Globus pallidus (tissue), 1 donor: ENCODE measurements at places on chromosomes 12 and 14.
A peak's percentile ranks its signal among the peaks of the same experiment; 100 is the strongest.

- no peak for DNase-seq
Measured at GRCh38 chr12:41983856-41984255, 160.8 kb downstream of the GXYLT1 start.

DNA sequence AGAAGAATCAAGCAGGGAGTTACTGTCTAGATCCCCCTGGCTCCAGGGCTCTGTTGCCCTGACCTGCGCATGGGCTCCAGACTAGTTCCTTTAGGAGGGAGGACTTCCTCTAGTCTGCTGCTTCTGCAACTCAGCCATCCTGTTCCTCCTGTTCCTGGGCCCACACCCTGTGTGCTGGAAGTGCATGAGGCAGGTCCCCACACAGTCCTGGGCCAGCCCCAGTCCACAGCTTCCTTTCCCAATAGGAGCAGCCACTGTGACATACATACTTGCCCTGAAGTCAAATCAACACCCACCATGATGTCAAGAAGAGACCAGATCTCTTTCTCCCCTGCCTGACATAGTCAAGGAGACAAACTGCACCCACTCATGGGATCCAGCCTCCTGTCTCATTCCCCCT, 1.3 kb downstream of the SDR9C7 start:
- no peak for DNase-seq

GRCh38 chr12:40819436-40820108, 127.3 kb downstream of the CNTN1 start:
- no peak for DNase-seq

DNA sequence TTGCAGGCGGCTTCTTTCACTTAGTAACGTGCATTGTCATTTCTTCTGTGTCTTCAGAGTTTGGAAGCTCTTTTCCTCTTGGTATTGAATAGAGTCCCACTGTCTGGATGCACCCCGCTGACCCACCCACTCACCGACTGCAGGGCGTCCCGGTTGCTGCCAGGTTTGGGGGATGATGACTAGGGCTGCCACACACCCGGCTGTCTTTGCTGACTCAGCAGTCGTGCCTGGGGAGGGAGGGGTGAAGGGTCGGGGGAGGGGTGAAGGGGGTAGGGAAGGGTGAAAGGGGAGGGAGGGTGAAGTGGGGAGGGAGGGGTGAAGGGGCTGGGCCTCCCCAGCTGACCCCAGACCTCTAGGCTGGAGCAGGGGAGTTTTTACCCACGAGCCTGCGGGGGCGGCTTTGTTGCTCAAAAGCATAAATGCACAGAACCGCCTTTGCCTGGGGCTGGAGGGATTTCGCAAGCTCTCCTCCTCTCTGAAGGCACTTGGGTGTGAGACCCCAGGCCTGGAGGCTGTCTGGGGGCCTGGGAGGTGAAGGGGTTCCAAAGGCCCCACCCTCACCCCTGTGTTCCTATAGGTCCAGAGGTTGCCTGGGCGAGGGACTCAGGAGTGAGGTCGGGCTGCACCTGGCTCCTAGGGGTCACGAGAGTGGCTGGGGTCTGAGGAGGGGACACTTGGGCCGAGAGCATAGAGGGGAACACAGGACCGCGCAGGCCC, 31.3 kb upstream of the ULK1 start:
- no peak for DNase-seq

GRCh38 chr12:30928356-30929244, 2.1 kb downstream of the TSPAN11 start:
- no peak for DNase-seq

GRCh38 chr12:76041406-76041805, 9.8 kb upstream of the PHLDA1 start:
- no peak for DNase-seq

DNA sequence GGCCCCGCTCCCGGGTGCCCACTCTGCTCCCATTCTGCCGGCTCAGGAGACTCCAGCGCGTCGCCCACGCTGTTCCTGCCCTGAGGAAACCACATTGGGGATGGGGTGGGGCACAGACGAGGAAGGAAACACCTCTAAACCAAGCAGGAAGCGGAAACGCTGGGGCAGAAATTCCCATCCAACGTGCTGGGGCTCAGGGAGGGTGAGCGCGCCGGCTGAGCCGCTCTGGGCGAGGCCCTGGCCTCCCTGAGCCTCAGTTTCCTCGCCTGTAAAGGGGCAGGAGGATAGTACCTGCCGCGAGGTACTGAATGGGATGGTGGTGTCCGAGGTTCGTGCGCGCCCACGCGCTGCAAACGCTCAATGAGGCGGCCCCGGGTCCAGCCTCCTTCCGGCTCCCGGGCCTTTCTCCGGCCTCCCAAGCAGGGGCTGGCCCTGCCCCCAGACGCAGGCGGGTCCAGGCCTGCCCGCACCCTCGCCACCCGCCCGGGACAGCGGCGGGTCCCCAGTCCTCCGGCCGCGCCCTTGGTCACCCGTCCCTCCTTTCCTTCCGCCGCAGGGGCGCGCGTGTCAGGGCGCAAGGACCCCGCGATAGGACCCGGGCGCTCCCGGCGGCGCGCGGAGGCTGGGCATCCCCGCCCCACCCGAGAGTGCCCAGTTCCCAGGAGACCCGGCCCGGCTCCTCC, 673 bp downstream of the BEGAIN start:
- DNase-seq, result no peak

GRCh38 chr12:3888659-3889058, 15.5 kb upstream of the PARP11 start:
- DNase-seq, result no peak

DNA sequence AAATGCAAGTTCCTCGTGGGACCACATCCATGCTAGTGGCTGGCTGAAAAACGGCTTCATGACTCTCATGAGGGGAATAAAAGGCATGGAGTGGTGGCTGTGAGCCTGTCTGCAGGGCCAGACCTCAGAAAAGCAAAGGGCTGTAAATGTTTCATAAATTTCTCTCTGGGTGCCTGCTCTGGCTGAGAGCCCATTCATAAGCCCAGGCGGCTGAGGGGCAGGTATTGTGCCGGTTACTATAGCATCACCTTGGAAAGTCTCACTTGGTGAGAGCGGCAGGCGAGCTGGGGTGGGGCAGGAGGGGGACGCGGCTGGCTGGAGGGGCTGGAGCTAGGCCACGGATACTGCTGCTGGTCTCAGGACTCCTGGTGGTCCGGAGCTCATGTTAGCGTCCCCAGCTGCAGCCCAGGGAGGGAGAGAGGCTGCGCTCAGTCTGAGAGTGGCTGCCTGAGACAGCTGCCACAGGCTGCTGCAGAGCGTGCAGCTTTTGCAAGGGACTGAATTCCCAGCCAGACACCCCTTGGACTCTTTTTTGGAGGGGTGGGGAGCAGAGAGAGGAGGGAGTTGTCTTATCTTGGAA, at the start of gene SLC17A8:
Gene SLC17A8 (plus strand): TSS at position 431 of the 580 bp plus-strand sequence. CDS start 318 bp downstream, outside the sequence.
- no peak for DNase-seq

- DNase-seq, result peak; percentile 37
Measured at GRCh38 chr12:130953771-130954543, at the start of gene ADGRD1. TSS of gene ADGRD1 (plus strand) at chr12:130953907. CDS start at chr12:130954466, 559 bp downstream.

DNA sequence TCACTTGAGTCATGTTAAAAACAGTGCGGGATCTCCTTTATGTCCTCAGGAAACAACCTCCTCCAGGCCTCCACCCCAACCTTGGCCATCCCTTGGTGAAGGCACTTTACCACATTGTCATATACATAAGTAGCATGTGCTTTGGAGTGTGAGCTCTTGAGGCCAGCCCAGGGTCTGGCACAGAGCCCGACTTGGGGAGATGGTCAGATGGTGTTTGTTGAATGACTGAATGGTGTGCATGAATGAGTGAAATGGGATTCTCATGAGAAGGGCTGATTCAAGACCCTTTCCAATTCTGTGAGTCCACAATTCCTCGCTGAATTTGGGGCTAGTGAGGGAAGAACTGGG, 52.9 kb upstream of the DLK1 start:
- DNase-seq, result no peak

DNA sequence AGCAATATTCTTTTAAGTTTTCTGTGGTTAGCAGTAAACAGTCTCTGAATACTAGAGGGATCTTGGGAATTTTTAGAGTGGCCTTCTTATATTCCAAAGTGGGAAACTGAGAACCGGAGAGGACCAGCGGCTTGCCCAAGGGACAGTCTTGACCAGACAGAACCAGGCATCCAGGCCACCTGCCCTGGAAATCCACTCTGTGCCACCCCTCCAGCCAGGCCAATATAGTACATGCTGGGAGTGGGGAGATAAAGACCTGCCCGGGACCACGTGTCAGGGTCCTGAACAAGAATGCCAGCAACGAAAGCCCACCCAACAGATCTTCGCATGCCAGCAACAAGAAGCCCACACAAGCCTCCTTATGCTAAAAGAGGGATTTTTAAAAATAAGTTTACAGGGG, 49.4 kb upstream of the RIN3 start:
- DNase-seq, result no peak

DNA sequence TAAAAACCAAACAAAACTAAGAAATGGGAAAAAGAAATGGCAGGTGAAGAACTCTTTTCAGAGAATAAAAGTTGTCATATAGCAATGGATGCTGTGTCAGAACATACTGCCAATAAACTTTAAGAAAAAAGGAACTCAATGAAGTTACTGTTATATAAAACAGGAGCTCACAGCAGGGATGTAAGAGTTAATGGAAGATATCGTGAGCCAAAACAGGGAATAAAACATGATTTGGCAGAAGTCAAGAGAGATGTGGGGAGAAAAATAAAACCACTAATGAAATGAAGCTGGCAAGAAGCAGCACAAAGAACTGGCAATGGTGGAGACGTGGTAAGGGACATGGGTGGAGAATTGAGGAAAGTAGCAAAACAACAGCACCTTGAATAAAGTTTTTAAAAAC, 61.0 kb downstream of the TAOK3 start:
- no peak for DNase-seq

DNA sequence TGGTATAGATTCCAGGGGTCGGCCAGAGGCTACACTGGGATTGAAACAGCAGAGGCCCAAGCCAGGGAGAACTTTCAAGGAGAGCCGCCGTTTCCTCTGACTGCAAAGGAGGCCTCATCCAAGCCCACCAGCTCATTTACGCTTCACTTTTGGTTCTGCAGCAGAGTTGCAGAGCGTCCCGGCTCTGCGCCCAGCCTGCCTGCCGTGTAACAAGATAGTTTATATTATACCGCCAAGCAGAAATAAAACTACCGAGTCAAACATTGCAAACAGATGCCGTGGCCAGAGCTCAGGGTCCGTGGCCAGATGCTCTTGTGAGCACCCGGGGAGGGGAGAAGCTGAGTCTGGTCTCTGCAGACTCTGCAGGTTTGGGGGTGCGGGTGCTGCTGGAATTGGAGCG, 60.7 kb upstream of the TBX3 start:
- no peak for DNase-seq

DNA sequence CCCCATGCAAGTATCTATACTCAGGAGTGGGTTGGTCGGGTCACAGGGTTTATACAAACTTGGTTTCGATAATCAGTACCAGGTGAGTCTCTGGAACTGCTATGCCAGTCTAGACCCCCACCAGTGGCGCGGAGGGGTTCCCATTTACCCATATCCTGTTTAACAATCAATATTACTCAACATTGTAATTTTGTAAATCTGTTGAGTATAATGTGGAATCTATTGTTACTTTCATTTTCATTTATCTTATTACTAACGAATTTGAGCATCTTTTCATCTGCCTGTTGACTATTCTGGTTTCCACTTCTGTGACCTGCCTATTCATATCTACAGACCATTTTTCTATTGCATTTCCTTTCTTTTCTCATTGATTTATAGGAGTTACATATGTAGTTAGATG, 275.2 kb upstream of the CRY1 start:
- no peak for DNase-seq

GRCh38 chr12:2332947-2333346, 280.2 kb downstream of the CACNA1C start:
- no peak for DNase-seq

DNA sequence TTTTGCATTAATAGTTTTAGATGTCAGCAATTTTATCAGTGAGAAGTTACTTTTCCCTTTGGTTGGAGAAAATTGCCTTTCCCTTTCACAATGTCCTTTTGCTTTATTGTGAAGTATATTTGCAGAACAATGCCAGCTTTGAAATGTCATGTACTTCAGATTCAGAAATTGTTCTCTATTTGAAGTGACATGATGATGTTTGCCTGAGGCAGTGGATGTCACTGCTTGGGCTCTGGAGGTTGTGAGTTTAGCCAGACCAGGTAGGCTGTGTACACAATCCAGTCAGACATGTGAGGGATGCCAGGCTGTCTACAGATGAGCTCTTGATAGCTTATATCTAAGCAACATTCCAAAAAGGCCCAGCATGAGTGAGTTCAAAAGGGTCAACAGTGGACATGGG, 451.9 kb upstream of the FBXO33 start:
- no peak for DNase-seq

DNA sequence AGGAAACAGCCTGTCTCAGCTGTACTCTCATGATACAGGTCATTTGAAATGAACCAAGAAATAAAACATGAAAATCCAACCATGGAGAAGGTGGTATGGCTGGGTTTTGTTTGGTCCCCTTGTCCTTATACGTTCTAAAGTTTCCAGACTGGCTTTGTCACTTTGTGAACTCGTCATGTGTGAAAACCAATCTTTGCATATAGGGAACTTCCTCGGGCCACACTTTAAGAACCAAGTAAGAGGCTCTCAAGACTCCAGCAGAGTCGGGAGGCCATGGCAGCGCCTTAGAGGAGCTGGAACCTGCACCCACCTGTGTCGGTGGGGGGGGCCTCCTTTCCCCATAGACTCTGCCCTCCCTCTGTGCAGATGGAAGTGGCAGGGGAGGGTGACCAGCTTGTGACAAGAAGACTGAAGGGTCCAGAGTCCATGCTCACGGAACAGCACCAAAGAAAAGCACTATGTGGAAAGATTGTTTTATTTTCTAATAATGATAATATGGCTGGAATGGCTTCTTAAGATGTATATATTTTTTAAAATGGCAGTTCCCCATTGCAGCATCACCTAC, 125.3 kb downstream of the ESRRB start:
- DNase-seq, result no peak

GRCh38 chr14:24700511-24700910, 66.5 kb upstream of the GZMB start:
- DNase-seq, result no peak

GRCh38 chr14:65471038-65471878, 58.7 kb downstream of the FUT8 start:
- DNase-seq, result no peak

DNA sequence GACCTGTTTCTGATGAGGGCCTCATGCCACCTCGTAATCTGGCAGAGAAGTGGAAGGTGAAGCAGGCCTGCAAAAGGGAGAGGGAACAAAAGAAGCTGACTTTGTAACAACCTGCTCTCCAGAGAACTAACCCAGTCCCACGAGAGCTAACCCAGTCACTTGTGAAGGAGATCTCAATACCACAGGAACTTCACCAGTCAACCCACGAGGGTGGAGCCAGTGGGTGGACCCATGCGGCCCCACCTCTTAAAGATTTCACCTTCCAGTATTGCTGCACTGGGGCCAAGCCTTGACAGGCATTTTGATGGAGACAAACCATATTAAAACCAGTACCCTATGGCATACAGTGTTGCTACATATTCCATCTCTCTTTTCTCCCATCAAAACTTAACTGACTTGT, 55.1 kb downstream of the SERPINA10 start:
- no peak for DNase-seq
